Activated T-cell treated with anti-CD3 and anti-CD28 coated beads, Interleukin-2, amount 50 U/mL, for 4 hours (primary cell): ENCODE measurements at places on chromosomes 3 and 15. TPM values are rescaled to one million over a fixed set of nuclear protein-coding genes. Genes with fewer than 3 reads are reported as not detected.

The SLC28A1 gene
- total RNA-seq = not detected

The C3orf22 gene
- total RNA-seq = not detected

The SLC35A5 gene
- total RNA-seq = 13.5 TPM

The GOLGA8G gene
- total RNA-seq = not detected

The CA12 gene
- 0.08 TPM for total RNA-seq

The GOLGA6A gene
- not detected for total RNA-seq

The SLC7A14 gene
- total RNA-seq = not detected

The ACKR2 gene
- 0.13 TPM for total RNA-seq

The PCOLCE2 gene
- 0.43 TPM for total RNA-seq

The ZIC4 gene
- not detected for total RNA-seq

The CD96 gene
- total RNA-seq = 21.4 TPM

The SACM1L gene
- total RNA-seq = 49.2 TPM

The BCHE gene
- total RNA-seq = not detected
